PC-9 (cell line): ENCODE measurements at places on chromosomes 5 and 9.
A peak's percentile ranks its signal among the peaks of the same experiment; 100 is the strongest.

DNA sequence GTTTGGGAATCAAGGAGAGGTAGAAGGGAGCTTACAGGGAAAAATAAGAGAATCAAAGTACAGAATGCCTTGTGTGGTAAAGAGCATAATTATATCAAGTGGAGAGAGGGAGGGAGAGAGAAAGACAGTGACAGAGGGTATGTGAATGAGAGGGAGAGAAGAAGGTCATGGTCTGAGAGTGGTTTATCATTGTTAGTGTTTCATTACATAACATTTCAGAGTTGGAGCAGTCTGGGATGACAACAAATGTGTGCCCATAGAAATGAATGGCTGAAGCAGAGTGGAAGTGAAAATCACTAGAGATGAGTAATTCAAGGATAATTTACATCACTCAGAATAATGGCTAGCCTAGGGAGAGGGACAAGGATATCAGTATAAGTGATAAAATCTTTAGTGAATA lies 799.2 kb downstream of the TLE1 start:
- DNase-seq: no peak

- no peak for DNase-seq
These were observed 81.2 kb downstream of the OTULIN start for GRCh38 chr5:14745753-14746152.

DNA sequence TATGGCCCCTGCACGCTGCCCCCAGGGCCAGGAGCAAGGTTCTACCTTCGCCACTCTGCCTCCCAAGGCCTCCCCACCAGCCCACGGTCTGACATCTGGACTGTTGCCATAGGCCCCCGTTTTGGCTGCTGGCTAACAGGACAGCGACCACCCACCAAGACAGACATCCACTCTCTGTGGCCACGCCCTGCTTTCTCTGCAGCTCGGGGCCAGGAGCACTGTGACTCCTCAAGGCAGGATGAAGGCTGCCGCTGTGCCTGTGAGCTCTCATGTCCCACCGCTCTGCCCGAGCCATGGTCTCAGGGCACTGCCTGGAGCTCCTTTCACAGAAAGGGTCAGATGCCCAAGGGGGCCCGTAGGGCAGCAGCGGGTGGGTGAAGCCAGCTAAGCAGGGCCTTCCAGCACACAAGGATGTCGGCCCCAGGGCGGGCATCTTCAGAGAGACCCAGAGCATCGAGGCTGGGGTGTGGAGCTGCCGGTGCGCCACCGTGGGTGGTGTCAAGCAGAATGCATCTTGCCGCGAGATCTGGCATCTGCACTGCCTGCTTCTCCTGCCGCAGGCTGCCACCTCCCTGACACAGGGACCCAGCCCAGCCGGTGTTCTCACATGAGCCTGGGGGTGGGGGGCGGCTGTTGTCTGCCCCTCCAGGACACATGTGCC lies 92.2 kb upstream of the ADAMTS2 start:
- no peak for DNase-seq

GRCh38 chr5:117893211-117893610 lies 1095.1 kb downstream of the DTWD2 start:
- no peak for DNase-seq

DNA sequence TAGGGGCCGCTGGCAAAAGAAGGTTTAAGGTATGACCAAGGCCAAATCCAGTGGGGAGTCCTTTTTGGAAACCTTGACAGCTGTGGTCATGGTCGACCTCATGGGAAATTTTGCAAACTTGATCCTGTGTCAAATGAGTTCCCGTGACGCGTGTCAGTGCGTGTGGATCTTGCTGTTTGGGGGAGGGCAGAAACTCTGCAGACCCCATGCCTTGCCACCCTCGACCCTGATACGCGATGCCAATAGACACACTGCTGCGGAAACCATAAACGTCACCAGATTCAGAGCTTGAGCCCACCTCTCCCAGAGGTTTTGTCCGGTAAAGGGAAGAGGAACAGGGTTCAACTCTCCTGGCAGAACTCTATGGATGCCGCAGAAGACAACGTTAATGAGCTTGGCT lies 104.7 kb downstream of the ADAMTS2 start:
- no peak for DNase-seq

DNA sequence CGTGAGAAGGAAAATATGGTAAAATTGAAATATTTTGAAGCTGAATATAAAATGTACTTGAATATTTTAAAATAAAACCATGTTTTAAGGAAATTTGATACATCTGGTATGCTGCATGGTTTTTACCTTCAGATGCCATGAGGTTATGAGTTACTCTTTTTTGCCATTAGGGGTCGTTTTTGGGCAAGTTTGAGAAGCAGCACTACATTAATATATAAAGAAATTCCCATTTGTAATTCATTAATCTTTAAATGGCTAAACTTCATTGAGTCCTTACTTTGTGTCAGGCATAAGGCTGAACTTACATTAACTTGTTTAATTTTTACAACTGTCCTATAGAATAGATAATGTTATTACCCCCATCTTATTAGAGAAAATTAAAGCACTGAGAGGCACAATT lies 152.3 kb downstream of the KDM4C start:
- DNase-seq: no peak

DNA sequence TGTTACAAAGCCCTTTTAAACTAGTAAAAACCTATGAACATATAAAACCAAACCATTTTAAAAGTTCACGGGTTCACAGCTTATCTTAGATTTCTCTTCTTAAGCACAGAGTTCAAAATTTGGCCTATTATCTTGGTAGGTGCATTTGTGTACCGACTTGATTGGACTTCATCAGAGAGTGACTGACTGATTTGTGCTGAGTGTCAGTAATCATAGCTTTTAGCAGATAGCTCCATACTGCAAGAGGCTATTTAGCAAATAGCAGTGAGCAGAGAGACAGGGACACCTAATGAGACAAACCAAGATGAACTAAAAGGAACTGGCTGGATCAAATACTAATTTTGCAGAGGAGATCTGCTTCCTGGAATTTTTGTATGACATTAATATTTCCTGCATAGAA lies 274.5 kb downstream of the PRR16 start:
- DNase-seq: no peak

DNA sequence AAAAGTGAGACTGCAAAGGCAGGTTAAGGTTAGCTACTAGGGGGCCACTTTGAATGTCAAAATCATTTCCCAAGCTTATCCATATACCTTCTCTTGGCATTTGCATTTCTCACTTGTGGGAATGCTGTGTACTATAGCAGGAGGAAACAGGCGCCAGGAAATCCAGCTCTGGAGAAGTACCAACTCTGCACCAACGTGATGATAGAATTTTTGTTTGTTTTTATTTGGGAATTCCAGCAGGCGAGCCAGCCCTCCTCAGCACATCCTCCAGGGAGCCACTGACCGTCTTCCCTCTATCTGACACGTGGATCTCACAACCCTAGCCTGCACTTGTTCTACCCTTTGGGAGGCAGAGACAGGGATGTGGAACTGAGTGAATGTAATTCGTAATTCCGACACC lies 318.0 kb downstream of the ACTL7B start:
- no peak for DNase-seq

DNA sequence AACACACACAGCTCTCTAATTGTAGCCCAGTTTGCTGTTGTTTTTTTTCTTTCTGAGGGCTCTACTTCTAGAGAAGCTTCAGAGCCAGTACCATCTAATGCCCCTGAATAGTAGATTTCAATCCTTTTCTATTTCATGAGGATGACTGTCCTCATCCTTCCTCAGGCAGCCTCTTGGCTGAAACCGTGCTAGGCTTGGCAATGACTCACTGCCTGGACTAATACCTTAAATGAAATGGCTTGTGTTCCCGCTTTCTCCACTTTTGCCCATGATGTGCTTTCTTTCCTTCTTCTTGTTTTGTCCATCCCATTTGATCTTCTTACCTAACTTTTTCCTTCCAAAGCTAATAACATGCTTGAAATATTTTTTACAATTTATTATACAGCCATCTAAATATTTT lies 80.1 kb downstream of the ITGA1 start:
- DNase-seq: no peak

- DNase-seq: no peak
These were observed 5.5 kb upstream of the EHMT1 start for GRCh38 chr9:137613259-137613658.

GRCh38 chr5:110463106-110463505 lies 263.4 kb downstream of the TMEM232 start:
- no peak for DNase-seq

GRCh38 chr5:173454736-173455598 lies 126.8 kb upstream of the STC2 start:
- DNase-seq: peak; percentile 80

- no peak for DNase-seq
These were observed 608.1 kb downstream of the PDE4D start for GRCh38 chr5:59285300-59286016.

DNA sequence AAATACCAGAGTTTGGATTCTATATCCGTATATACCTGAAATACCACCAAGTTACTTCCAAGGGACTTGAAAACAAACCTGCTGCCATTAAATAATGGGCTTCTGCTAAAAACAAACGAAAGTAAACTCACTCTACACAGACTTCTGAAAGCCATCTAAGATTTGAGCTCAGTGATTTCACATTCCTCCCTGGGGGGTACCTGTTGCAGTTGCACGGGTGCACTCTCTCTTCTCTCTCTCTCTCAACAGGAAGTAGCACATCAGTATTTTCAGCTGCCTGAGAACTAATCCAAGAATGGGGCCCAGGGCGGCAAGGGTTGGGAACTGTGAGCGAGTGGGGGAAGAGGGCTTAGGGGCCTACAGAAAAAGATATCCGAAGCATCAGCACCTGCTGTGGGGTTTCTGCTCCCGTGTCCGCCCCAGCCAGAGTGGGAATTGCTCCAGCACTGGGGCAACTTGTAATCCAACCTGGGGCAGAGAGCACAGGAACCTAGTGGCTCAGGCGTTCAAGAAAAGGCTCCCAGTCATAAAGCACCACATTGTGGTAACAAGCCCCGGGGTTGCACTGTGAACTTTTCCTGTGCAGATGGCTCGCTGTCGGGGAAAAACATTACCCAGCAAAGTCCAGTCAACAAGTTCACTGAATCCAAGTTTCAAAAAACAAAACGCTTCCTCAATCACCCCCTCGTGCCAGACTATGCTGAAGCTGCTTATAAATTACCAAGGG lies 99.8 kb downstream of the EFNA5 start:
- DNase-seq: peak; percentile 46
